ENCODE measurements at places on chromosomes 1 and 21.

- DNase-seq: no peak
These were observed 312.5 kb upstream of the PKN2 start for GRCh38 chr1:88371436-88372023.

DNA sequence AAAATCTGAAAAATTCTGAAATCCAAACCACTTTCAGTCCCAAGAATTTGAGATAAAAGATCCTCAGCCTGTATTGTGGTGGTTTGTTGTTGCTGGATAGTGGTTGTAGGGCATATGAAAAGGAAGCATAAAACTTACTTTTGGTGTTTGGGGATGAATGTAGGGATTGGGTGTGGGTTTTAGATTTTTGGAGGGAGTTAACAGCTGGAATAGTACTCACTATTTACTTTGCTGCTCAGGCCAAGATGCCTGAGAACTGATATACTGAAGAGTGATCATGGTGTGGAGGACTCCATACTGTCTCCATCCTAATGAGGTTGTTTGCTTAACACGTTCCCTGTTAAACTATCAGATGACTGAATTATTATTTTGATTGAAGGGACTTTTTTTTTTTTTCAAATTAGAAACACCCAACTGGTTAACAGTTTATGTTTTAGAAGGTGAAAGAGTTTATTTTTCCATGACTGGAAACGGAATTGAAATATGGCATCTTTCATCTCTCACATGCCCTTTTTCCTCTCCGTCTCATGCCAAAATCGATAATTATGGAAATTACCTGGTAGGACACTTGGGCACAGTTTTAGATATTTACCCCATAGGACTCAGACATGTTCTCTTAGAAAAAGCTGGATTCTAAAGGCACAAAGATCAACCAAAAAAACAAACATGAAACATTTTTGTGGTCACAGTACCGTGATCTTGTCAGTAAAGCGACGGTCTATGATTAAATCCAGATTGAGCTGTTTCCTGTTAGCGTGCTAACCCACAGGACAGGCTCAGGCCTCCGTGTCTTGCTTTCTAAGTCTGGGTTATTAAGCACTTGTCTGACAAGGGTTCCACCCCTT lies 37.3 kb downstream of the RGL1 start:
- DNase-seq: peak; percentile 91

DNA sequence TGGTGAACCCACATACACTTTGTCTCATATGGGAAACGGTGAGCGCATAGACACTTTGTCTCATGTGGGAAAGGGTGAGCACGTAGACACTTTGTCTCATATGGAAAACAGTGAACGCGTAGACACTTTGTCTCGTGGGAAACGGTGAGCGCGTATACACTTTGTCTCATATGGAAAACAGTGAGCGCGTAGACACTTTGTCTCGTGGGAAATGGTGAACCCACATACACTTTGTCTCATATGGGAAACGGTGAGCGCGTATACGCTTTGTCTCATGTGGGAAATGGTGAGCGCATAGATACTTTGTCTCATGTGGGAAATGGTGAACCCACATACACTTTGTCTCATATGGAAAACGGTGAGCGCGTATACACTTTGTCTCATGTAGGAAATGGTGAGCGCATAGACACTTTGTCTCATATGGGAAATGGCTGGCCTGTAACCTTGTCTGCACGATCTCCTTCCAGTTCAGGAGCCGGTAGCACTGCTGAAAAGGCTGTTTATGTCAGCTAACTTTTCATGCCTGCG lies 50.7 kb upstream of the TRAPPC10 start:
- DNase-seq: no peak

DNA sequence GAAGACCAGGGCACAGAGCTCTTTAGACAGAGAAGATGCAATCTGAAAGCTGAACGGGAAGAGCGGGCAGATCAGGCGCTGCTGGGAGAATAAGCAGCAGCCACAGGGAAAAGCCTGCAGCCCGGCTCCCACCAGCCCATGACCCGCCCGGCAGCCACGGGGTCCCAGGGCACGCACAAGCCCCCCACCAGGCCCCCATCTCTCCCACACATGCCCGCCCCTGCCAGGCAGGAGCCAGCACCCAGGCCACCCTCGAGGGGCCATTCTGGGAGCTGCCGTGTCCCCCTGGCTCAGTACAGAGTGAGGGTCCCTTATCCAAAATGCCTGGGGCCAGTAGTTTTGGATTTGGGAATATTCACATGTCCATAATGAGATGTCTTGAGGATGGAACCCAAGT lies 16.3 kb downstream of the SLC19A1 start:
- DNase-seq: no peak
